Head of caudate nucleus (tissue), 42 donors: ENCODE measurements at places on chromosomes 6 and 20.

- no peak for DNase-seq
These were observed 493.7 kb upstream of the SULF2 start for GRCh38 chr20:48278961-48279481.

DNA sequence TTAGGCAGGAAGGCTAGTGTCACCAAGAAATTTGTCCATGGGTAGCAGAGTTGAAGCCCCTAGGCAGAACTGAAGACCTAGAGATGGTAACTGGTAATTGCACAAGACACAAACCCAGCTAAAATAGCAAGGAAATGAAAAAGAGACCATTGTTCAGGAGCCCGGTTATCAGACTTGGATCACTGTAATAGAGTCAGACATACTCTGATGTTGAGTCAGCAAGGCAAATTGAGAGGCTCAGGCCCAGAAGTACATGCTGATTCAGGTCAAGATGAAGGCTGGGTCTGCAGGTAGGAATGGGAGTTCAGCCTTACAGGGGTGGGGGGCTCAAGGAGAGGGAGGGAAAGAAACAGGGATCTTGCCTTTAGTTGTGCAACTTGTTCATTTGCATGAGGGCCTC is 6.5 kb upstream of the TMEM242 start:
- DNase-seq = no peak

DNA sequence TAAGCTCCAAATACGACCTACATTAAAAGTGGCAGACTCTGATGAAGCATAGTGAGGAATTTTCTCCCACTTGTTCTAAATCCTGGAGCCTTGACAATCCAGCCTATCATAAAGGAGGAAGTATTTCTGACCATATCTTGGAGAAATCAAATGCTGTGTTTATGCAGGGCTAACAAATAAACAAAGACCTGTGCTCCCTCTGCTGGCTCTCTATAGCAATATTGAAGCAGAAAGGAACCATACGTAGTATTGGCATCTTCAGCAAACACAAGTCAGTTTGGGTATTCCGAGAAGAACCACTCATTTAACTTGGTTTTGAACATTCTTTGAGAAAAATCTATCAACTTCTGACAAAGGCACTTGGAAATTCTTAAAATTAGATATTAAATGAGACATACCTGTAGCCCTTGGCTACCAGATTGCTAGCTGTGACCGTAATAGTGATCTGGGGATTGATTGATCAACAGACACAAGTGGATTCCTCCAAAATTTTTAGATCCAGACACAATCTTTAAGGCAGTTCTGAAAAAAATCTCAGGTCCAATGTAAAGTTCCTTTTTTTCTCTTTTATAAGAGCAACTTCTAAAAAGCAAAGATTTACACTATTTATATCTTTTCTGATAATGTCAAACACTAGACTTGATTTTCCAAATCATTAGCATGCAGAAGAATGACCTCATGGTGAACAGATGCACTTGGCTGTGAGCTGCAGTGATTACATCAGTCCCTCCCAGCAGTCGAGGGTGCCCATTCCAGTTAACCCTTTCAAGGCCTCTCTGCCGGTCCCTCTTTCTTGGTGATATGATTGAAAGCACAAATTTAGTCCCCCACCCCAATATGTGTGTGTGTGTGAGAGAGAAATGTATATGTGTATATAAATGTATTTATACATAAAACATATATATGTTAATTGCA is 40.2 kb downstream of the INSM1 start:
- peak; percentile 47 for DNase-seq

- no peak for DNase-seq
These were observed 189.4 kb downstream of the ZFP64 start for GRCh38 chr20:52001999-52002666.

GRCh38 chr20:31740656-31741323 is 1.7 kb downstream of the TPX2 start:
- DNase-seq = no peak

DNA sequence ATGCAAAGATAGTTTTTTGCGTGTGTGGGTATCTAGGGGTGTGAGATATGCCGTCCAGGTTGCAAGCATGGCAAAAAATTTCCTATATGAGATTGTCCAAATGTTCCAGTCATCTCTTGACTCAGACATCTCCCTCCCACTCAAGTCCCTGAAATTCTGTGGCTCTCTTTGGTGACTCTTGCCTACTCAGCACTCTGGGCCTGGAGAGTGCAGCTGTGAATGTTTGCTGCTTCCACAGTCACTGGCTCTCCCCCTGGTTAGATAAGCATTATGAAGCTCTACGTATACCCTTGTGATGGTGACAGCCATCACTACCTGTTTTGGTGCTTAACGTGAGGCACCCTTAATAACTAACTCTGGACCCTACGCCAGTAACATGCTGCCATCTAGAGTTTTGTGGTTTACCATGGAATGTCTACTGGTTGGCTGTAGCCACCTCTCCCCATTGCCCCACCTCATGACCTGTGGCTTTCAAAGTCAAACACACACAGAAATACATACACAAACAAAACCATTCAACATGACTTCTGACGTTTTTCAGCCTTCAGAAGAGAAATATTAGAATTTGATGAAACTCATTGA is 621.9 kb upstream of the CITED2 start:
- no peak for DNase-seq

GRCh38 chr6:62971976-62972658 is 239.2 kb upstream of the FKBP1C start:
- no peak for DNase-seq

- no peak for DNase-seq
These were observed 35.1 kb downstream of the SCAF8 start for GRCh38 chr6:154768280-154768679.

DNA sequence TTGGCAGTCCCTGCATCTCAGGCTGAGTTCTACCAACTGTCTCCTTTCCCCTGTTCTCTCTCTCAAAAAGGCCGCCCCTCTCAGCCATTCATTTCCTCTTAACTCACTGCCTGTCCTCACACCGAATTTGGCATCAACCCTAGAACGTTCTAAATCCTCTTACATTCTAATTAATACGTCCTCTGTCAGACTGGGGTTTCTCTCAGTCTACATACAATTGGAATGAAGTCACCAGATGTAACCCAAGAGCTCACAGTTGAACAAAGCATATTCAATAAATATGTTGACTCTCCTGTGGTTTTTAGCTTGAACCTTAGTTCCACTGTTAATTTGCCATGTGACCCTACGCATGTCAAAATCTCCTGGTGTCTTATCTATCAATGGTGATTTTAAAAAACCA is 269.6 kb downstream of the CLIC5 start:
- no peak for DNase-seq

- no peak for DNase-seq
These were observed 59.1 kb upstream of the F13A1 start for GRCh38 chr6:6379573-6379972.

DNA sequence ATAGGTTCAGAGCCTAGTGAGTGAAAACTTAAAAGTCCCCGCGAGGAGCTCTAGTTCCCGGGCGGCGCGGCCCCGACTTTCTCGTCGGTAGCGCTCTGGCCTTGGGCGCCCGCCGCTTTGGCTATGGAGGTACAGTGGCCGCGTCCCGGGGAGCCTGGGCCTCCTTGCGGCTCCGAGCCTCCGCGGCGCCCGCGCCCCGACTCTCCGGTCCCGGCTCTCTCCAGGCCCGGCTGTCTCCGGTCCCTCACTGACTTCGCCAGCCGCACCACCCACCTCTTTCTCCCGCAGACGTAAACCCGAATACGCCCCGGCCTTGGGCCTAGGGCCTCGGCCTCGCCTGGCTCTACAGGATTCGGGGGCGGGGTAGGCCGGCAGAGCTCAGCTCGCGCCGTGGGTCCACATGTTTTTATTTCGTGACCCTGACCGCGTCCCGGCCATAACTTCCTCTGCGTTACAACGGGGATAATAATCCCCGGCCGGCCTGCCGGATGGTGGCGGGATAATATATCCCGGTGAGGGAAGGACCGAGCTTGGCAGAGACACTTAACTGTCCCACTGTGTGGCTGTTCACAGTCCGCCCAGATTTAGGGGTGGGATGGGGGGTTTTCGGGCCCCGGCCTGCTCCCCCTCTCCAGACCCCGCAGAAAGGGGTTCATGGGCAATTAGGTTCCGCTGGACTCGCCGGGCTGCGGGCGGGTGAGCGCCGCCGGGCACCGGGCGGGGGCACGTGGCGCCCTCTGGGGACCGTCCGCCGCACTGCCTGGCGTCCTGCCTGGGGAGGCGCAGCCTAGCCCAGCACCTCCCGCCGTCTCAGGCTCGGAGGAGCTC is 10.0 kb upstream of the TBX18 start:
- no peak for DNase-seq

DNA sequence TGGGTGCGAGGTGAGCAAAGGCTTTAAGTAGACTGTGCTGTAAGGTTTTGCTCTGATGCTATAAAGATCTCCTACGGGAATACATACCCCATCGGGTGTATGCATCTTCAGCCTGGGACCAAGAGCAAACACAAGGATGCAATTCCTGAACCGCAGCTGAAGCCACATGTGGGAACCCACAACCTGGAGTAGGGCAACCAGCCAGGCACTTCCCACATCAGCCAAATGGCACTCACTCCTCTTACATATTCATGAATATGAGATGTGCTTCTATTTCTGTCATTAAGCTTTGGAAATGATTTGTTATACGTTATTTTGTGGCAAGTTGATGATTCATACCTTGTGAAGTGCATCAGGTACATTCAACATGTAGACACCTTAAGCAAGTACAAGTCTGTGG is 619.2 kb downstream of the C6orf118 start:
- no peak for DNase-seq

DNA sequence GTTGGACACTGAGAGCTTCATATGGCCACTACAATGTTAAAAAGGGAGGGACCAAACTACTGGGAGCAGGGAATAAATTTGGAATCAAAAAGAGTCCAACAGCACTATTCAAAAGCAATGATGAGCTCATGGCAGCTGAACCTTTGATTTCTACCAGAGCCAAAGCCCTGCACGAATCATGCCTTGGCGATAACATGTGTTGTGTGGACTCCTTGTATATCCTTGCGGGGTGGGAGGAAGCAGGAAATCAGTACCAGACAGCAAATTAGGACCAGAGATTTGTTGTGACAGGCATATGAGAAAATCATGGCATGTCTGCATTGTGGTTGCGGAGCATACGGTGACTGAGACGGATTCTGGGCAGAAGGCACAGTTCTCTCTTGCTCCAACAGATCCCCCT is 85.6 kb upstream of the EMILIN3 start:
- no peak for DNase-seq

DNA sequence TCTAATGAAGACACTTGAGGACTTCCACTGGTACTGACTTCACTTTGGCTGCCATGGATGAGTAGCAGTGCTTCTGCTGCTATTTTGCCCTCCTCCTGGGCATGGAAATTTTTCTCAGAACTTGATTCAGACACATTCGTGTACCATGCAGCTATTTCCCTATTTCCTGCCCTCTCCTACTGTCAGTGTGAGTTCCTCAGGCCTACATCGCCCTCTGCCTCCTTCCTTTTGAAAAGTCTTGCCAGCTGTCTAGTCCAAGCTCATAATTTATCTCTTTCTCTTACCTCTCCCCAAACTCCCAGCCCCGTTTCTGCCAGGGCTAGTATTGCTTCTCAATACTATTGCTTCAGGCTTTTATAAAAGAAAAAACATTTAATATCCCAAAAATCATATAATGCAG is 470.2 kb downstream of the ADGRB3 start:
- no peak for DNase-seq

GRCh38 chr20:42752620-42753019 is 437.1 kb downstream of the PTPRT start:
- no peak for DNase-seq

GRCh38 chr20:44643596-44644229 is 7.8 kb downstream of the ADA start:
- DNase-seq = no peak

- no peak for DNase-seq
These were observed 13.3 kb upstream of the SLC2A12 start for GRCh38 chr6:134065706-134066105.

DNA sequence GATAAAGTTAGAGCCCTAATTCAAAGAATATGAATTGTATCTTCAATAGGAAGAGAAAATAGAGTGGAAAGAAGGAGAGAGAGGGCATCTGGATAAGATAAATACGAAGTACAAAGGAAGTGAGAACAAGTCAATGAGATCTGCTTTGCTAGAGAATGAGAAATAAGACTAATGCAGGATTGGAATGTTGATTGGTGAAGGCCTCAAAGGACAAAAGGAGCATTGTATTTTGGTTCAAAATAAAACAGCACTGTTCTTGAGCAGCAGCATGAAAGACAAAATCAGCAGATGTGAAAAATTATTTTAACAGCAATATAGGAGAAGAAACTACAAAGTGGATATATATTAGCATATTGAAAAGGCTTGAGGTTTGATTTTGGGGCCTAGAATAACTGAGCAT is 5.1 kb upstream of the TMEM244 start:
- DNase-seq = no peak

- DNase-seq = no peak
These were observed 216.5 kb downstream of the TFAP2C start for GRCh38 chr20:56845546-56846086.

DNA sequence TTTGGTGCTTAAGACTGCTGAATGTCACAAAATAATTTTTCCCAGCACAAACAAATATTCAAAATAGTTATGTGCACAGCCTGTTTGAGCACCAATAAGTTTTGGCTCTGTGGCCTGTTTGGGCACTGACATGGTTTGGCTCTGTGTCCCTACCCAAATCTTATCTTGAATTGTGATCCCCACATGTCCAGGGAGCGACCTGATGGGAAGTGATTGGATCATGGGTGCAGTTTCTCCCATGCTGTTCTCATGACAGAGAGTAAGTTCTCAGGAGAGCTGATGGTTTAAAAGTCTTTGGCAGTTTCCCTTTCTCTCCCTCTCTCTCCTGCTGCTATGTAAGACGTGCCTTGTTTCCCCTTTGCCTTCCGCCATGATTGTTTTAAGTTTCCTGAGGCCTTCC is 146.0 kb upstream of the ESR1 start:
- no peak for DNase-seq

- no peak for DNase-seq
These were observed 9.7 kb downstream of the TULP4 start for GRCh38 chr6:158321960-158322359.

GRCh38 chr6:10587656-10588406 is 66.7 kb downstream of the GCNT2 start:
- no peak for DNase-seq

DNA sequence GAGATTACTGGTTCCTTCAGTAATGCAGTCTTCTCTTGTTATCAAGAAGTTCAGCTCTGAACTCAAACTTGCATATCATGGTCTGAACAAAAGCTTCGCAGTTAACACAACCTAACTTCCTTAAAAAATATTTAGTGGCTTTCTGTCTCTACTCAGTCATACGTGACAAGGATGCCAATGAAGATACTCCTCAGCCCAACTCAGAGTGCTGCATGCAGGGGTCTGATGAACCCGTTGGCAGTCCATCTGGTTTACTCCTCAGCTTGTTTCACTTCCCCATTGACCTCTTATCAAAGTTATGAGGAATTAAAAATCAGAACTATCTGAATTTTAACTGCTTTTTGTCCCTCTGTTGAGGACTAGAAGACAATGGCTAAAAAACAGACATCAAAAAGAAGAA is 56.6 kb upstream of the RIN2 start:
- no peak for DNase-seq

- DNase-seq = no peak
These were observed 698.3 kb downstream of the HDGFL1 start for GRCh38 chr6:23267651-23268050.

GRCh38 chr20:23879811-23880374 is 345 bp upstream of the CST5 start:
- no peak for DNase-seq
